Renal cortex interstitium (tissue), 15 donors: ENCODE measurements at places on chromosomes 2 and 18. TPM values are rescaled to one million over a fixed set of nuclear protein-coding genes. Genes with fewer than 3 reads are reported as not detected.

The PDE11A gene
- 6.0 TPM for polyA plus RNA-seq

The RFTN2 gene
- 17.4 TPM for polyA plus RNA-seq

The HJURP gene
- 23.2 TPM for polyA plus RNA-seq

The VIT gene
- polyA plus RNA-seq: not detected

The ARHGAP25 gene
- 8.5 TPM for polyA plus RNA-seq

The RTP5 gene
- polyA plus RNA-seq: not detected

The EPB41L3 gene
- polyA plus RNA-seq: 58.2 TPM

The NXPH2 gene
- polyA plus RNA-seq: 4.8 TPM

The NDC80 gene
- 35.2 TPM for polyA plus RNA-seq

The FARP2 gene
- 60.7 TPM for polyA plus RNA-seq

The AMER3 gene
- polyA plus RNA-seq: 0.03 TPM

The SPP2 gene
- not detected for polyA plus RNA-seq

The ADGRF3 gene
- 2.4 TPM for polyA plus RNA-seq

The SPHKAP gene
- polyA plus RNA-seq: 4.1 TPM

The TCF23 gene
- 0.62 TPM for polyA plus RNA-seq

The ASXL3 gene
- polyA plus RNA-seq: 6.9 TPM

The GAL3ST2 gene
- polyA plus RNA-seq: 0.88 TPM

The LIMS4 gene
- 1.3 TPM for polyA plus RNA-seq

GRCh38 chr18:13548966-13549879 is 177.1 kb downstream of the FAM210A start:
- no peak for DNase-seq

- no peak for DNase-seq
Observed at GRCh38 chr2:74851191-74851566, 17.3 kb downstream of the HK2 start.

GRCh38 chr2:235723811-235724465 is 230.1 kb downstream of the AGAP1 start:
- no peak for DNase-seq

DNA sequence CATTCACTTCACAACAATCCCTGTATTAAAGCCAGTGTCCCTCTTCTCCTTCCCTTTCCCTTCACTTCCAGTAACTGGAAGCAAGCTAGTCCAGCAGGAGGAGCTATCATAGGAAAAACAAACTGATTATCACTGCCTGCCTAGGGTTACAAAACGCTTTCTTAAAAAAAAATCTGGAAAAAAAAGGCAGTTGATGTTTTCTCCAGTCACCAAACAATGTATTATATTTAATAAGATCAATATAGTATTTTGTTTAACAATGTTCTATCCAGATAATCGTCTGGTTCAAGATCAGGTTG is 78.8 kb upstream of the ITGB6 start:
- no peak for DNase-seq

GRCh38 chr18:66534110-66534509 is 69.8 kb downstream of the CDH19 start:
- DNase-seq: no peak

- no peak for DNase-seq
Observed at GRCh38 chr2:165811592-165812370, 17.7 kb upstream of the GALNT3 start.

DNA sequence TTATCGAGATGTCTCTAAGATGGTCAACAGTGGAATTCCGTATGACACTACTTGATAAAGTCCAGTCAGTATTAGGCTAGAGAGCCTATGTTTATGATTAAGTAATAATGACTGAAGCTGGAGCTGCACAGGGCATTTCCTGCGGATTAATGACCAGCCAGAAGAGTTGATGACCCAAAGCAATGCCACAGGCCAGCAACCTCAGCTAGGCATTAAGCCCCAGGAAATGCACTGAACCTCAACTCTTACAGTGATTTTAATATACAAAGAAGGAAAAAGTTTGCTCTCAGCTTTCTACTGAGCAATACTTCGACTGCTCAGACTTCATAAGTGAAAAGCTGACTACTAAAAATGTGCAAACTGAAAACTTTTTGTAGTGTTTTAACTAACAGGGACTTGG is 3.9 kb downstream of the KCTD1 start:
- DNase-seq: no peak

- DNase-seq: no peak
Observed at GRCh38 chr2:11248-11941, 34.9 kb downstream of the FAM110C start.

- DNase-seq: no peak
Observed at GRCh38 chr2:159300586-159300985, 14.1 kb upstream of the WDSUB1 start.

- no peak for DNase-seq
Observed at GRCh38 chr2:28567061-28567471, 71.2 kb downstream of the PLB1 start.

GRCh38 chr2:107735201-107735600 is 91.5 kb upstream of the RGPD4 start:
- DNase-seq: no peak

DNA sequence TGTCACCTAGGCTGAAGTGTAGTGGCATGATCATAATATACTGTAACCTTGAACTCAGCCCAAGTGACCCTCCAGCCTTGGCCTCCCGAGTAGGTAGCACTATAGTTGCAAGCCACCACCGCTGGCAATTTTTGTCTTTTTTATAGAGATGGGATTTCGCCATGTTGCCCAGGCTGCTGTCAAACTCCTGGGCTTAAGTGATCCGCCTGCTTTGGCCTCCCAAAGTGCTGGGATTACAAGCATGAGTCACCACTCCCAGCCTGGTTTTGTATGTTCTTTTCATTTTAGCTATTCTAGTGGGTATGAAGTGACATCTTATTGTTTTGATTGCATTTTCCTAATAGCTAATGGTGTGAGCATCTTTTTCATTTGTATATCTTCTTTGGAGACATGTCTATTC is 11.3 kb upstream of the EXOC6B start:
- no peak for DNase-seq

GRCh38 chr2:67290451-67291290 is 106.5 kb upstream of the ETAA1 start:
- no peak for DNase-seq

GRCh38 chr2:83365476-83365875 is 1093.6 kb downstream of the SUCLG1 start:
- DNase-seq: no peak

- no peak for DNase-seq
Observed at GRCh38 chr2:204026294-204026693, 89.7 kb downstream of the ICOS start.

DNA sequence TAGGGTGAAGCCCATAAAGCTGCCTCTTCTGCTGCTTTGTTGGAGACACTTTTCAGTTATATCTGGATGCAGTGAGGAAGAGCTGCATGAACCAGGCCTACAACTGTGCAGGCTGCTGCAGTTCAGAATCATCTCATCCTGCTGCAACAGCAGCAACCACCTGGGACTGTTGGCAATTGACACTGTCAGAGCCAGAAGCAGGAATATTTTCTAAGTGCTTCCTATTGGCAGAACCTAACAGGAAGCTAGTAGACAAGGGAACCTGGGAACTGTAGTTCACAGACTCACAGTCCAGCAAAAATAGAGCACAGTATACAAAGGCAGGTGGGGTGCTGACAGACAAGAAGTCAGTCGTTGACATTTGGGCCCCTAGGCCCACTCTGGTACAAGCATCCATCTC is 452.9 kb upstream of the SPRED2 start:
- DNase-seq: no peak

- no peak for DNase-seq
Observed at GRCh38 chr2:143779021-143779420, 649.8 kb downstream of the ARHGAP15 start.

- DNase-seq: no peak
Observed at GRCh38 chr2:28152585-28153280, 239.9 kb upstream of the FOSL2 start.

- no peak for DNase-seq
Observed at GRCh38 chr2:79669714-79670113, 156.9 kb downstream of the CTNNA2 start.

DNA sequence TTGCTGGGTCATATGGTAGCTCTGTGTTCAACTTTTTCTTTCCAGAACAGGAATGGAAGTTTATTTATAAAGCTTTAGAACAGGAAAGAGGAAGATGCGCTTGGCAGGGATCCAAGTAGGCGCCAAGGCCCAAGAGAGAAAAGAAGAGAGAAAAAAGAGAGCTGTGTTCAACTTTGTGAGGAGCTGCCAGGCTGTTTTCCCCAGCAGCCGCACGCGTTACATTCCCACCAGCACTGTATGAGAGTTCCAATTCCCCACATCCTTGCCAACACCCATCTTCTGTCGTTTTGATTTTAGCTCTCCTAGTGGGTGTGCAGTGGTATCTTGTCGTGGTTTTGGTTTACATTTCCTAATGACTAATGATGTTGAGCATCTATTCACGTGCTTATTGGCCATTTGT is 51.4 kb downstream of the KCNF1 start:
- DNase-seq: no peak

- peak; percentile 36 for DNase-seq
Observed at GRCh38 chr2:204012072-204012653, 75.6 kb downstream of the ICOS start.

GRCh38 chr2:135245071-135245470 is 193.0 kb downstream of the RAB3GAP1 start:
- no peak for DNase-seq

- no peak for DNase-seq
Observed at GRCh38 chr2:213104903-213105202, 46.6 kb downstream of the IKZF2 start.

DNA sequence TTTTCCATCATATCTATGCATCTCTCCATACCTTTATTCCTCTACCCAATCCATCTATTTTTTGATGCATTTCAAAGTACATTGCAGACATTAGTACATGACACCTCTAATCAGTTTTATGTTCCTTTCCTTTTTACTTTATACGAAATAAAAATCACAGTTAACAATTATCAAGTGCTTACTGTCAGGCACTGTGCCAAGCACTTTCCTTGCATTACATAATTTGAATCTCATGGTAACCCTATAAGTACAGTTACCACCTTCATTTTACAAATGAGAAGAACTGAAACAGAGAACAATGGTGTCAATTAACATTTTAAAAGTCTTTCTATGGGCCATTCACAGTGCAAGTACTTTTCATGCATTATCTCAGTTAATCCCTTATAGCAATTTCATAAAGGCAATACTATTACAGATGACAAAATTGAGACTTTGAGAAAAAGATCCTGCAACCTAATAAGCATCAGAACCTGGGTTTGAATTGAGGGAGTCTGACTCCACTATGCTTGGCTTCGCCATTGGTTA is 544.4 kb upstream of the TNP1 start:
- DNase-seq: no peak

GRCh38 chr2:111640480-111640879 is 243.5 kb downstream of the ANAPC1 start:
- no peak for DNase-seq

- no peak for DNase-seq
Observed at GRCh38 chr2:146873646-146874259, 971.1 kb upstream of the ACVR2A start.

GRCh38 chr2:11622611-11623010 is 47.4 kb downstream of the NTSR2 start:
- DNase-seq: no peak

- DNase-seq: no peak
Observed at GRCh38 chr2:191318729-191319078, 73.5 kb downstream of the MYO1B start.

GRCh38 chr2:150303281-150303680 is 184.2 kb downstream of the RND3 start:
- no peak for DNase-seq

DNA sequence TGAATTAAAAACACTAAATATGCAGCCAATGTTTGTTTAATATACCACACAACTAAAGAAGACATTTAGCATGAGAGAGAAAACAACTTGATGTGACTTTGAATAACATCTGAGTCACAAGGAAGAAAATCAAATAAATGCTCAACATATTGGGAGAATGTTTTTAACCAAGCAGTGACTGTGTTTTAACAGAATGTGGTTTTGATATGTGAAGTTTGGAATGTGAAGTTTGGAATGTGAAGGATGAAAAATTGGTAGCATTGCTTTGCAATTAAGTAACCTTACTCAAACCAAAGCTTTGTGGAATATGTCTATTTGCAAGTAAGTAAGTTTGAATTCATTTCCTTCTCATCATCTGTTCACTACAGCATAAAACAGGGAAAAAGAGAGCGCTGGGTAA is 128.2 kb upstream of the DNAJC10 start:
- DNase-seq: no peak

- DNase-seq: no peak
Observed at GRCh38 chr2:950080-950966, at the start of gene SNTG2. SNTG2 (plus strand) TSS chr2:950849; CDS start chr2:950997, 148 bp downstream.

- DNase-seq: no peak
Observed at GRCh38 chr18:29488617-29489016, 1311.7 kb upstream of the CDH2 start.

DNA sequence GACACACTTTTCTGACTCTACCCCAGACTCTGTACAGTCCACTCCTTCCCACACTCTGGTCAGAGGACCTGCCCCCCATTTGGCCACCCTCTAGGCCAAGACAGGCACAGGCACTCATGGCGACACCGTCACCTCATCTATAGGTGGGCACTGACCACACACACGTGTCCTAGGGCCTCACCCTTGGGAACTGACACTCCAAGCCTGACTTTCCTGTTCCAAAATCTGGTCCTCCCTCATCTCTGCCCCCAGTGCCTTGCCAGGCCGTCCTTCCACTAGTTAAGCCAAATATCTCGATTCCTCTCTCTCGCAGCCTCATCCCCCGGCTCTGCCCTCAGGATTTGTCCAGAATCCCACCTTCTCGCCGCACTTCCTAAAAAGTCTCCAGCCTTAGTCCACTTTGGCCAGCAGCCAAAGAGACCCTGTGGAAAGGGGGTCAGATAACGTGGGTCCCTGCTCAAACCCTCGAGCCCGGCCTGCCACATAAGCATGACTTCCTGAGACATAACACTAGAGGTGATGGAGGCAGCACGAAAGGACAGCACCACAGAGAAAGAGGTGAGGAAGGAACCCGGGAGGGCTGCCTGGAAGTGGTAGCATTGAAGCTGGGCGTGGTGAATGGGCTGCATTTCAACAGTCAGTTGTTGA is 105.8 kb upstream of the OTOS start:
- no peak for DNase-seq

GRCh38 chr2:1979569-1979968 is 235.3 kb upstream of the PXDN start:
- no peak for DNase-seq

DNA sequence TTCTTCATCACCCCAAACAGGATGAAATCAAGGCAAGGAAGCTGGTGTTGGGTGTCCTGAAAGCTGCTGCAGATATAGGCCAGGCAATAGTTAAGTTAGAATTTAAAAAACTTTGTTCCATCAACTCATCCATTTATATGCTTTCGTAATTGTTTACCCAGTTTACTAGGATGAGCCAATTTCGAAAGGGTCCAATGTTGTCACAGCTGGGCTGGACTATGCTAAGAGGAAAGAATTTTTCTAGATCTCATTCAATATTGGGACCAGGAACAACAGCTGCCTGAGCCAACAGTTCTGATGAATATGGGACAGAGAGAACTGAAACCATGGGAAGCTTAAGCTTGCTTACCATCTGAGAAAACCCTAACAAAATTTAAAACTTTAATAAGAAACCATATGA is 21.6 kb upstream of the SP3 start:
- DNase-seq: no peak

- no peak for DNase-seq
Observed at GRCh38 chr2:137348301-137348700, 583.0 kb downstream of the THSD7B start.

GRCh38 chr18:68494802-68495581 is 219.9 kb downstream of the TMX3 start:
- DNase-seq: peak; percentile 65
